ENCODE measurements at places on chromosomes 12 and 14.

GRCh38 chr12:95874452-95874851 is 15.7 kb downstream of the SNRPF start:
- no peak for DNase-seq

- no peak for DNase-seq
Observed at GRCh38 chr12:102454330-102454729, 26.0 kb downstream of the IGF1 start.

- DNase-seq: no peak
Observed at GRCh38 chr14:70646705-70647104, 5.0 kb downstream of the TTC9 start.

DNA sequence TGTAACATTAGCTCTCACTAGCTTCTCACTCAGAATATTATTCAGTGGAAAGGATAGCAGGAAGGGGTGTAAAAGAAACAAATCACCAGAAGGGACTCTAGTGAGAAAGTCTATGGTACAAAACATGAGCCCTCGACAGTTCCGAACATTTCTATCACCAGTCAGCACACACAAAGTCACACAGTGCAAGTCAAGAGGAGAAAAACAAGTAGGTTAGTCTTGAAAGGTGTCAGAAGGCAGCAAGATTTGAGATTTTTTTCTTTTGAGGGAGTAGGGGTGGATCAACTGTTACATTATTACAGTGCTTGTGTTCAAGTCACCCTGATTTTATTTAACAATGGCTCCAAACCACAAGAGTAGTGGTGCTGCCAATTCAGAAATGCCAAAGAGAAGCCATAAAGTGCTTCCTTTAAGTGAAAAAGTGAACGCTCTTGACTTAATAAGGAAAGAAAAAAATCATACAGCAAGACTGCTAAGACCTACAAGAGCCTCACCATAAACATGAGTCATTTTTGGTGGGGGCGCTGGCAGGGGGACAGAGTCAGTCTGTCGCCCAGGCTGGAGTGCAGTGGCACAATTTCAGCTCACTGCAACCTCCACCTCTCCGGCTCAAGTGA is 42.3 kb downstream of the GNS start:
- no peak for DNase-seq

GRCh38 chr14:100065942-100066574 is 836 bp downstream of the EVL start:
- DNase-seq: no peak

DNA sequence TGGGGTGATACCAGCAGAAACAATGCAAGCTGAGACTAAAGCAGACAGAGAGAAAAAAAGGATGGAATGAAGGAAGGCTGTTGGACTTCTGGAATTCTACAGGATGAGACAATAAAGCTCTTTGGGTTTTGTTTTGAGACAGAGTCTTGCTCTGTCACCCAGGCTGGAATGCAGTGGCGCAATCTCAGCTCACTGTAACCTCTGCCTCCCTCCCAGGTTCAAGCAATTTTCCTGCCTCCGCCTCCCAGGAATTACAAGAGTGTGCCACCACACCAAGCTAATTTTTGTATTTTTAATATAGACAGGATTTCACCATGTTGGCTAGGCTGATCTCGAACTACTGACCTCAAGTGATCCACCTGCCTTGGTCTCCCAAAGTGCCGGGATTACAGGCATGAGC is 115.4 kb downstream of the EXOC5 start:
- DNase-seq: no peak

GRCh38 chr14:51963286-51963685 is 26.1 kb upstream of the RTRAF start:
- DNase-seq: no peak

GRCh38 chr12:113735131-113735530 is 231.0 kb downstream of the RBM19 start:
- no peak for DNase-seq
